ENCODE measurements at places on chromosomes 4 and X.

GRCh38 chr4:182348779-182349326, 105.7 kb downstream of the TENM3 start:
- no peak for DNase-seq

- no peak for DNase-seq
Measured at GRCh38 chrX:70254063-70254400, 6.0 kb downstream of the P2RY4 start.

GRCh38 chr4:56209767-56210166, 177.5 kb downstream of the AASDH start:
- no peak for DNase-seq

- no peak for DNase-seq
Measured at GRCh38 chr4:107877361-107877760, 52.6 kb downstream of the SGMS2 start.

DNA sequence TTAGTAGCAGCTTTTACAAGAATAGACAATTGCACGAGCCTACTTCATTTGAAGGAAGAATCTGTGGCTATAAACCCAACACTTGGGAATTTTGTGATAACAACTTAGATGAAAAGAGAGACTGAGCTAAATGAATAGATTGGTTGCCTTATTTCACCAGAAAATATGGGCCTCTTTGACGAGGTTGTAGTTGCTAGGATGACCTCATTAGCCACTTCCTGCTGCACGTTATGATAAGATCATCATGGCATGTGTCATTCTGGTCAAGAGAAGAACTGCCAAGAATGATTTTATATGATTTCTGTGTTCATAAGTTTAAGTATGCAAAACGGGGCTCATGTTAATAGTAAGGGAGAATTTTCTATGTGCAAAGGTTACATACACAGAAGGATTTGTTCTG, 321.9 kb upstream of the GIMD1 start:
- DNase-seq, result peak; percentile 54

DNA sequence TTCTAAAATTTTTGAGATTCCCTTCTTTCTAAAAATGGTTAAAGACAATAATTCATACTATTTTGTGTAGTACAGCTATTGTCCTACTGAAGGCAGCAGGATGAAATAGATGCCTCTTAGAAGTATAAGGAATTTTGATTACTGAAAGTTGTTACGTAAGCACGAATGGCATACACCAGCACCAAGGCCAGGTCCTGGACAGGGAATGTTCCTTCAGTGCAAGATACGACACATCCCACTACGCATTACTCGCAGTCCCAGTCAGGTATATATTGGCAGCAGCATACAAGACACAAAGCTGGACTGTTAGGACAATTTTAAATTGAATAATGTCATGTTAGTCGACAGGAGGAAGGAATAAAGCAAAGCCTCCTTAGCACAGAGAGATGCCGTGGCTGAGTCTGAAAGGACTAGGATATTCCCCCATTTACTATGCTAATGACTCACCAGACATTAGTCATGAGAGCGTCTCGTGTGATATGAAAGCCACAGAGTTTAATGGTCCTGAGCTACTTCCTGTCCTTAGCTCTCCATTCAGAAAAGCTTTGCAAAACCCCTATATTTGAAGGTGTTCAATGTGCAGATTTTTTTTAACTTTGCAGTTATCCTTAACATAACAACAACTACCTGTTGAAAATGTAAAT, 504.3 kb downstream of the FAM133A start:
- no peak for DNase-seq

DNA sequence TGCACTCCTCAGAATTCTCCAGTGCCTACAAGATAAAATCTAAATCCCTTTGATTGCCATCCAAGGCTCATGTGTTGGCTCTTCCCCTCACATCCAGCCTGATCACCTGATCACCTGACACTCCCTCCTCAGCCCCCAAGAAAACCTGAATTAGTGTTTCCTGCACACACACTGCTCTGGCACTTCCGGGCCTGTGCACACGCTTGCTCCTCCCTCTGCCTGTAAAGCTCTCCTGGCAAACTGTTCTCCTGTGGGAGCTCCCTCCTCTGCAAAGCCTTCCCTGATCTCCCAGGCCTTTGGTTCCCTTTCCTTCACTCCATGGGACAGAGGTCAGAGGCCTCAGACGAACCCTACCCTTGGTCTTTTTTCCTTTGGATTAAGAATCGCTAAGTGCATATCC, 19.9 kb downstream of the PHKA2 start:
- DNase-seq, result no peak

DNA sequence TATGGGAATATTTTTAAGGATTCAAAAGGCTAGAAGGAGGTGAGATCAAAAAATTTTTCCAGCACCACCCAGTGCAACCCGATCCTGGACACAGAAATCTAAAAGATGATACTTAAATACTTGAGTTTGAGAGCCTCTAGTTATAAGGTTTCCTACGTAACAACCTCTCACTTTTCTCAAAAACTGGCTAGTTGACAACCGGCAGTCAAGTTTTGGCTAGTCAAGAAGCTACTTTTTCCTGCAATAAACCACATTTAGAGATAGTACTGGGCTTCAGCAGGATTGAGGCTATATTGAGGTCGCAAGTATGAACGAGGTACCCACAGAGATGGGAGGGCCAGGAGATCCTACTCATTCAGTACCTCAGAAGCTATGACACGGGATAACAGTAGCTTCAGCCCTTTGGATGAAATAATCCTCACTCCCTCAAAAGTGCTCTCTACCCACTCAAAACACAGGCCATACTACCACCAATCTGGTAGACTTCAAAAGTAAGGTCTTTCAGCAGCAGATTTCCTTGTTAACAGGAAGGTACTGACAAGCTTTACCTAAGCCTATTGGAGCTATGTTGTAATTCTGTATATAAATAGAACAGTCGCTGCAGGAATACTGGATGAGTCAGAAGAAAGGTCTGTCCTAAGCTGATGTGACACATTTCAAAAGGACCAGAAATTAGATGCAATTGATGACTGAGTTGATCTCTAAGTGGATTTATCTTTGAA, 1.5 kb upstream of the TSPAN5 start:
- peak; percentile 47 for DNase-seq

- DNase-seq, result no peak
Measured at GRCh38 chrX:118205421-118206395, 89.1 kb upstream of the KLHL13 start.

- DNase-seq, result peak; percentile 6
Measured at GRCh38 chr4:41475402-41475801, 62.6 kb upstream of the LIMCH1 start.

DNA sequence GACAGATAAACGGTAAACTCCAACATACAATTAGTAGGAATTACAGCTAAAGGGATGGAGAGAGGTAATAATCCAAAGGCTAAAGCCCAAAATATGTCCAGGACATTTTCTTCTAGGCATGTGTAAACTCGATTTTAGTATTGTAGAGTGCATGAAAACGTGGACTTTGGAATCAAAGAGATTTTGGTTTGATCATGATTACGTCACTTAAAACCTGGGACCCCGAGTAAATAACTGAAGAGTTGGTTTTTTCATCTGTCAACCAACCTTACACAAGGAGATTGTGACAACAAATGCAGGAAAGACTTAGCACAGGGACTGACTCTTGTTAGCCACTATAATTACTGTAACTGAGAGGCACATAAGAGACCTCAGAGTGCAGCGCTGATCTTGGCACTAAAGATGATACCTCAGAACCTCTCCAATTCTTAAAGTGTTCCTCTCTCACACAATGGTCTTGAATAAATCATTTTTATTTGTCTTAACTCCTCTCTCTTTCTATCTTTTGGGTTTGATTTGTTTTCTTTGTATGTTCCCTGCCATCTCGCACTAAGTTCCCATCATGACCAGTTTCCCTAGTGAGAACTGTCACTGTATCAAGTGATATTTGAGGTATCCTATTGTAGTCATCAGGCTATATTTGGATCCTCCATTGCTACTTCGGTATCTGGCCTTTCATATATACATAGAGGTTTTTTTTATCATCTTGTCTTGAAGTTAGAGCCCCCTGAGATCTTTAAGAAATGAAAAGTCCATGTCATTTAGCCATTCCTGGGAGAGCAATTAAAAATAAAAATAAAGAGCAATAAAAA, 32.2 kb upstream of the MSL3 start:
- DNase-seq, result no peak

DNA sequence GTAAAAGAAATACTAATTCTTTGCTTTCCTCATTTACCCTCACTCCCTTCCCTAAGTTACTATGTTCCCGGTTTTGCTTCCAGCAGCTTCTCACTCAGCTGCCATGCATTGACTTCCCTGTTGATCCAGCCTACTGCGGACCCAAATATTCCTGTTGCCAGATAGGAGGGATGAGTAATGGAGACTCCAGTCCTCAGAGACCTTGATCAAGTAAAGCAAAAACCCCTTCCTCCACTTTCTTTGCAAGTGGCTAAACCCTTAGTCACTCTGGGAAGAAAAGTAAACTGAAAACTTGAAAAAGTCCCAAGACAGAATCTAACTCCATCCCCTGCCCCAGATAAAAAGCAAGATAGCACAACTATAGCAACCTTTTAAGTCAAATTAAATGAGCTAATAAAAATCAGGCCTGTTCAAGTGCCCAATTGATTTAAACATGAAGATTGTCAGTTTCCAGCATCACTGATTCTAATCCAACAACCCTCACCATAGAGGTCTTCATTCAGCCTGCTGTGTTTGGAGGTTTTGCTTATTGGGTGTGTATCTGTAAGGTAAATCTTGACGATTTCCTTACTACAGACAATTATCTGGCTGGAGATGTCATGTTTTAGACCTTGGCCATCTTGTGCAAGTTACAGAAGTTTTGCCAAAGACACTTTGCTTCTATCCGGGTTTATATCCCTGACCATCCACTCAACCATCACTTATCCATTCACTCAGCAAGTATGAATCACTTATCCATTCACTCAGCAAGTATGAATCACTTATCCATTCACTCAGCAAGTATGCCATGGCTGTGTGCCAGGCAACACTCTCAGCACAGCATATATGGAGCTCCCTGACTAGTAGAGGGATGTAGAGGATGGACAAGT, 17.6 kb downstream of the FGFBP1 start:
- DNase-seq, result peak; percentile 97

- DNase-seq, result peak; percentile 92
Measured at GRCh38 chr4:118888666-118889311, at the start of gene SYNPO2. TSS of gene SYNPO2 (plus strand) at chr4:118888854. CDS start at chr4:118889037, 183 bp downstream.

GRCh38 chrX:107537815-107538214, 88.4 kb downstream of the FRMPD3 start:
- peak; percentile 61 for DNase-seq

- no peak for DNase-seq
Measured at GRCh38 chr4:152331042-152331441, 204.8 kb downstream of the FBXW7 start.

GRCh38 chrX:23066588-23067281, 67.0 kb downstream of the DDX53 start:
- no peak for DNase-seq

DNA sequence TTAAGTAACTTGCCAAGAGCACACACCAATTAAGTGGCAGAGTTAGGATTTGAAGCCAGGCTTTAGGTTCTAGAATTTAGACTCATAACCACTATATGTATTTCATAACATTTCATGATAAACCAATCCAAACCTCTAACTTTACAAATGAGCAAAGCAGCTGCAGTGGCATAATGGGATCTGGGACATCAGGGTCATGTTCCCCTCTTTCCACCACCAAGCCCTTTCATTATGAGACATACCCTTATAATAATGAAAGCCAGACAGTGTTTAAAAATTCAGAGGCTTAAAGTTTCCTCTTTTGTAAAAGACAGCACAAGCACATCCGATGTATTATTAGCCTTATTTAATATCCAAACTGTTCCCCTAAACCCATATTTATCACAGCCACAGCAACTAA, 28.3 kb upstream of the AMELX start:
- DNase-seq, result no peak

GRCh38 chr4:80918004-80918403, 112.5 kb upstream of the BMP3 start:
- peak; percentile 20 for DNase-seq

DNA sequence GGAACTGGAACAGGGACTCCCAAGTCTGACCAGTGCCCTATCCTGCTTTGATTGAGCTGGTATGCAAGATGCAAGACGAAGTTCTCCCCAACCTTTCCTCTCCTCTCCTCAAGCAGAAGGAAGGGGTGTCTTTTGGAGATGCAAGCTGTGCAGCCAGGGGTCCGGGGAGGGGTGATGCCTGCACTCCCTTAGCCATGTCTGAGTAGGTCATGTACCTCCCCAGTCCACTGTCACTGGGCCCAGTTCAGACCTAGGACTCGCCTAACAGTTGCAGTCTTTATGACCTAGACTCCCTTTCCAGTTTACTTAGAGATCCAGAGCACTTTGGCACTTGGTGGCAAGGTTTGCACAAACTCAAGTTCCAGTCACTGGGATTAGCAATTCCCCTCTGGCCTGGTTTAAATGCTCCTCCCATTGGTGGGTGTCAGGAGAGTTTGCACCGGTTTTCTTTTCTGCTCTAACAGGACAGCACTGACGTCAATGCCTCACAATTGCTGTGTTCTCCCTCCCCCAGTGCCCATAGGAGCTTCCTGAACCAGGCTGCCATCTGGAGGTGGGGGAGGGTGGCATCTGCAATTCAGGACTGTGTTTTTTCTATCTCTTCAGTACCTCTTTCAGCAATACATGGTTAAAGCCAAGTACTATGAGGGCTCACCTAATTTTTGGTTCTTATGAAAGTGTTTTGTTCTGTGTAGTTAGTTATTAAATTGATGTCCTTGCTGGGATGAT, 782.2 kb downstream of the ARAP2 start:
- DNase-seq, result no peak

DNA sequence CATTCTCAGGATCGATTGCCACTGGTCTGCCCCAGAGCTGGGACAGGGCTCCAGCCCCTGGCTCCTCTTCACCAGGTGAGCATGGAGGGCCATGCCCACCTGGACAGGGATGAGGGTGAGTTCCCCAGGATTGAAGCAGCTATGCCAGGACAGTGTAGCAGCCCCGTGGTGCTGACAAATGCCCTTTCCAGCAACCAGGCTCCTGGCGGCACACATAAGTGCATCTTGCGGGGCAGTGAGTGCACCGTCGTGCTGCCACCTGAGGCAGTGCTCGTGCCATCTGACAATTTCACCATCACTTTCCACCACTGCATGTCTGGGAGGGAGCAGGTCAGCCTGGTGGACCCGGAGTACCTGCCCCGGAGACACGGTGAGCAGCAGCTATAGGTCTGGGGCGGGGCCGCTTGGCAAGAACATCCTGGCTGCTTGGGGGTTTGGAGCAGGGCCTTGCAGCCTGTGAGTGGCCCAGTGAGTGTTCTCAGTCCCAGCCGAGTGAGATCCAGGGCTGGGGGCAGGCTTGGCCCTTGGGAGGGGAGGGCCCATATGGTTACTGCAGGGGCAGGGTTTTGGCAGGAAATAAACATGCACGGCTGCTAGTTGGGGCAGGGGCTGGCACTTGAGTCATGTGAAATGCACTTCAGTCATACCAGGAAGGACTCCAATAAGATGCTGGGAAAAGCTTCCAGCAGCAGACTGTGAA, 6.1 kb downstream of the IL9R start:
- DNase-seq, result no peak

GRCh38 chrX:39195156-39195555, 393.9 kb downstream of the MID1IP1 start:
- DNase-seq, result no peak

DNA sequence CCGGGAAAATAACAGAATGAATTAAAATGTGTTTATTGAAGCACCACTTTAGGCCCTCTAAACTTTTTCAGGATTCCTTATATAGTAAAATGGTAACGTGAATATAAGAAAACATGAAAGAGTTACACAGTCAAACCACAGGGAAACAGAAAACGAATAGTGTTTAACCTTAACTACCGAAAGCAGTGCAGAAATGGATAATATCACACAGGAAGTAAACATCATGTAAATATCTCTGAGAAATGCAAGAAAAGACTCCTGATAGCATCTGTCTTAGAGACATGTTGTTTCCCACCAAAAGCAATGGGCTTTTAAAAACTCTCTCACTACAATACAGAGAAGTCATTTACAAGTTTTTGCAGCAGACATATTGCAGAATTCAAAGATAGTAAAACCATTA, 323.9 kb upstream of the CXXC4 start:
- no peak for DNase-seq

Measured in fibroblast of pulmonary artery (primary cell).